ENCODE measurements at places on chromosomes 16 and 17. TPM values are rescaled to one million over a fixed set of nuclear protein-coding genes. Genes with fewer than 3 reads are reported as not detected.

DNA sequence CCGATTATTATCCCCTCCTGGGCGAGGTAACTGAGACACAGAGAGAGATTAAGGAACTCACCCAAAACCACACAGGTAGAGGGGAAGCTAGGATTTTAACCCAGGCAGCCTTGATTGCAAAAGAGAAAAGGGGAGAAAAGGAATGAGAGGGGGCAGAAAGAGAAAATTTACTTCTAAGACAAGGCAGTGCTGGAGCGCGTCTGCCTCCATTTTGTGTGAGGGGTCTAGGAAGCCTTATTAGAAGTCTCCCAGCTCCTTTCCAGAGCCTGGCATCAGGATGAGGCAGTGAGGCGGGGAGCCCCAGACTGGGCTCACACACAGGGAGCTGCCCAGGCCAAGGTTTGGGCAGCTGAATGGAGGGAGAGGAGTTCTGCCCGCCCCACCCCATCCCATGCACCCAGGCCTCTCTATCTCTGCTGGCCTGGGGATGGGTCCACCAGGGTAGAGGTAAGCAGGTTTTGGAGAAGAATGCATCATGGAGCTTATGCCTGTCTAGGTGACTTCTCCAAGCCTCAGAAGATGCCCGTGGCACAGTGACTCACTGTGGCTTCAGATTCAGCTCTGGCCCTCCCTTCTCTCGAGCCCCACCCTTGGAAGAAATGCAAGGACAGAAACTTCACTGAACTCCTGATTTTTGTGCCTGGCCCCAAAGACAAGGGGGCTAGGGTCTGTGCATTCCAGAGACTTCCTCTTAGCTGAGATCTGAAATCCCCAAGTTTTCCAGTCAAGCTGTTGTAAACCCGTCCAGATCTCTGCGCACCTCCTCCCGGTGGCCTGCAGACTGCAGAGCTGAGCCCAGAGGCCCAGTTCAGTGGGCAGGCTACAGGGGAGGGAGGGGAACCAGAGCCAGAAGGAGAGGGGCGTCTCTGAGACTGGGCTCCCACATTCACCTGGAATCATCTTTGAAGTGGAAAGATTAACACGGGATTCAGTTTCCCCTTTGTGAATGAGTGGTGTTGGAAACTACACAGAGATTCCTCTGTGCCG, 95.1 kb upstream of the CDH5 start:
- no peak for DNase-seq

DNA sequence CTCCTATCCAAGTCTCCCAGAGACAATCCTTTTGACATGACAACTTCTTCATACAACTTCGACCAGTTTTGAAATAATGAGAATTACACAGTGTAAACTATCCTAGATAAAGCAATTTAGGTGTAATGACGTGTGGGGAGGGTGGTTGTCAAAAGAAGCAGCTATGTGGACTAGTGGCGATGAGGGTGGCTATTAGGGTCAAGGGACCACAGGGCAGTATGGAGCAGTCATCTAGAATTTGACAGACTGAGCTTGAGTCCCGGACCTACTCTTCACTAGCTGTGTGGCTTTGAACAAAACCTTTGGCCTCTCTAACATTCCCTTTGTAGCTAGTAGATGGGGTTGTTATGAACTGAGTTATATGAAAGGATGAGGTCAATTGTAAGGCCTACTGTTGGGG, 247.1 kb downstream of the HAPSTR1 start:
- DNase-seq = no peak

DNA sequence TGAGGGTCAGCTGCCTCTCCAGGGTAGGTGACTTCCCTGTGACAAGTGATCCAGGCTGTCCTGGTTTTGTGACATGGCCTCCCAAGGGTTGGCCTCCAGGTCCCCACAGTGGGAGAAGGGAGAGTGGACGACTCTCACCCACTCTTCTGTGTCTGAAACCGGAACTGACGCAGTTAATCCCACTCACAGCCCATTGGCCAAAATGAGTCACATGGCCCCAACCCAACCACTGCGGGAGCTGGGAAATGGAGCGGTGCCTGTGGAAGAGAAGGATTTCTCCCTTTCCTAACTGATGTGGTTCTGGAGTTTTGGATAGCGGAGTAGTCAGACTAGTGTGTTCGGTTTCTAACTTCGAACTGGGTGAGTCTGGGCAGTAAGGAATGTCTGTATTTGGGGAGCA, 79.4 kb downstream of the ABCC6 start:
- DNase-seq = no peak

DNA sequence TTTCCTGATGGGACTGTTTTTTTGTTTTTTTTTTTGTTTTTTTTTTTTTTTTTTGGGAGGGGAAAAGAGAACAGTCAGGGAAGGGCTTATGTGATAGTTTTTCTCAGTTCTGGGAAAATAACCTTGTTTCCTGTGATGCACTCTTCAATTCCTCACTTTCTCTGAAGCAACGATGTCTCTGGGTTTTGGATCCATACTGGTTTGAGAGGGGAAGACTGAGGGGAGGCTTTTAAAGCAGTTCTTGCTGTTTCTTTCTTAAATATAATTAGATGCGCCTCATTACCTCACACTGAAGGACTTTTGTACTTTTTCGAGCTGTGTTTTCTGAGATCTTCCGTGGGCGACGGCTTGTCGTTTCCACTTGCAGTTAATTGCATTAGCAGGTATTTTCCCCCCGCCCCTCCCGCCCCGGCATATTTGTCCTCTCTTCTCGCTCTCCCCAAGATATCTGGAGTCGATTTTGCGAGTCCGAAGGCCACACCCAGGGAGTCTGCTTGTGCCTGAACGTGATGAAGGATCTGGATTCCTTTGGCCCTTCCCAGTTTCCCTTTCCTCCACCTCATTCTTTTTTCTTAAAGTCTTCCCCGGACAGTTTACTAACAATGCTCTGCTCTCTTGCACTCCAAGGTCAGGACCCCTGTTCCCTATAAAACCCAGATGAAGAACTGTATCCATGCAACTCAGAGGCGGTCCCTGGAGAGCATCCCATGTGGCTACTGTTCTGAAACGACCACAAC, 125.2 kb upstream of the ZFHX3 start:
- no peak for DNase-seq

- no peak for DNase-seq
These were observed 109.2 kb upstream of the FOXF1 start for GRCh38 chr16:86401126-86401525.

DNA sequence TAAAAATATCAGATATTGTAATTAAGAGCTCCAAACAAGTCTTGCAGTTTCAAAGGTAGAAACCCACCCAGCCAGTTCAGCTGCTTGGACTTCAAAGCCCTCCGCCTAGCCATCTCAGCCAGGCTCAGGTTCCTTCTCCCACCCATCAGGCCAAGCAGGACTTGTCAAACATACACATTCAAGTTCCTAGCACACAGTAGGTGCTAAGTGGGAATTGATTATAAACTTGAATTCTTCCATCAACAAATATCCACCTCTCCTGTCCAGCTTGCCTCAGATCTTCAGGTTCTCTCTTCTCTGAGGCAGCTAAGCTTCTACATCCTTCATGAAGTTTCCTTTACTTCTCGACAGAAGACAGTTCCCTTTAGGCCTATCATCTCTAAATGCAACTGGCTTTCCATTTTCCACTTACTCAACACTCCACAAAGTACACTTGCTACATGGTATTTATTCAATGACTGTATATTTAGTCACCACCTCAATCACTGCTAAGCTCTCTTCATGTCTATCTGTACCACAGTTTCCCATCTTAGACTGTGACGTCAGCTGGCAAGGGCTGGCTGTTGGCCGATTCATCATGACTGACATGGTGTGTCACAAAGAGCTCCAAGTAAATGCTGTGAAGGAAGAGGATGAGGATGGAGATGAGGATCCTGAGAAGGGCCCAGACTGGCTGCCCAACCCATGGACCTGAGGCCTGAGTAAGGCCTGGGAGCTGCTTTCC, 13.3 kb upstream of the COG7 start:
- no peak for DNase-seq

DNA sequence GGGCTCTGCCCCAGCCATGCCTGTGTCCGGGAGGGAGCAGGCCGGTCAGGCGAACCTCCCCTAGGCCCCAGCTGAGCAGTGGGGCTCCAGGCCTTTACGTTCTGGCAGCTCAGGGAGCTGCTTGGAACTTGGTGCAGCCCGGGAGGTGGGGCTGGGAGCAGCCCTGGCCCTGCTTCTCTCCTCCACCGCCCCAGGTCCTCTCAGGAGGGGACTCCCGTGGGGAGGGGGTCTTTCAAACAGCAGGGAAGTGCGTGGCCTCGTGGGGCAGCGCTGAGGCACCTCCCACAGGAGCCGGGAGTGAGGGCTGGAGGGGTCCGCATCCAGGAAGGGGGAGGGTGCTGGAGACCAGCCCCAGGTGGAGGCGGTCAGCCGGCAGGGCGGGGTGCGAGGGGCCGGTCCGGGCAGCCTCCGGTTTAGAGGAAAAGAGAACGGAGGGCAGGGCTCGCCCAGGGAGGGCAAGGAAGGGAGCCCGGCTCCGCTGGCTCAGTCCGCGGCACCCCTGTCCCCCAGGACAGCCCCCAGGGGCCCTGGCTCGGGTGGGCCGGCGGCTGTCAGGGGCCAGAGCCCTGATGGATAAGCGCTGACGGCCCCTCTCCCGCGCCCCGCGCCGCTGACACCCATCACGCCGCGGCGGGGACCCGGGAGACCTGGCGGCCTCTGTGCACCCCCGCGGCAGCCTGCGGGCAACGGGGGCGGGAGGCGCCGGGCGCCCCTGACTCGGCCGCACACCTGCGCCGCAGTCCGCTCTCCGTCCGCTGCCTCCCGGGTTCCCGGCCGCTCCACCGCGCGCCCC, 587 bp upstream of the PRR35 start:
- DNase-seq = no peak

GRCh38 chr17:19702217-19702641, 14.2 kb downstream of the SLC47A2 start:
- no peak for DNase-seq

- DNase-seq = peak; percentile 78
These were observed 508 bp downstream of the FLCN start for GRCh38 chr17:17236295-17237025.

GRCh38 chr17:73610331-73610911, 33.8 kb downstream of the SDK2 start:
- DNase-seq = no peak

DNA sequence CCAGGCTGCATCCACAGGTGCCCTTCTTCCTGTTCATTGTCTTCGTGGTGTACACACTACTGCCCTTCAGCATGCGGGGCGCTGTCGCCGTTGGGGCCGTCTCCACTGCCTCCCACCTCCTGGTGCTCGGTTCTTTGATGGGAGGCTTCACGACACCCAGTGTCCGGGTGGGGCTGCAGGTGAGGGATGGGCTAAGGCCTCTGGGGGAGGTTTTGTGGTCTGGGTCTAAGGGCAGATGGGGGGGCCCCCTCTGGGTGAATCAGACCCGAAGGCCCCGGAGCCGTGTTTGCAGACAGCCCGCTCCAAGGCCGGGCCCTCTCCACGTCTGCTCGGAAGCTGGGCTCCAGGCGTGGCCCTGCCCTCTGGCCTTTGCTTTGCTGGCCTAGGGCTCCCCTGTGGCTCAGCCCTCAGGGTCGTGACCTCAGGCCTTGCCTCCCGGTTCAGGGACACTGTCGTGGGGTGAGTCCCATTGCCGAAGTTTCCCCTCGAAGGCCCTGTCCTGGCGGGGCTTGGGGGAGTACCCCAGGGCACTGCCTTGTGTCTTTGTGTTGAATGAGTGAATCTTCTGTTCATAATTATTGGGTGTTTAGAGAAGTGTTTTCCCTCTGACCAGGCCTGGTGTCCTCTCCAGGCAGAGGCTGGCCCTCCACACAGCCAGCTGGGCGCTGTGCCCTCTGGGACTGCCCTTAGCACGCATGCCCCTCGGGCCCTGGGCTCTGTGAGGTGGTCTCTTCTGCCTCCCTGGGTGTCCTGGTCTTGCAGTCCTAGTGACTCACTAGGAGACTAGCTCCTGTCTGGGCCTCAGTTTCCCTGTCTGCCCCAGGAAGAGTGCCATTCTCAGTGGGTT, 25.6 kb downstream of the ADCY7 start:
- no peak for DNase-seq

GRCh38 chr17:39635614-39636176, 1.2 kb upstream of the STARD3 start:
- no peak for DNase-seq

DNA sequence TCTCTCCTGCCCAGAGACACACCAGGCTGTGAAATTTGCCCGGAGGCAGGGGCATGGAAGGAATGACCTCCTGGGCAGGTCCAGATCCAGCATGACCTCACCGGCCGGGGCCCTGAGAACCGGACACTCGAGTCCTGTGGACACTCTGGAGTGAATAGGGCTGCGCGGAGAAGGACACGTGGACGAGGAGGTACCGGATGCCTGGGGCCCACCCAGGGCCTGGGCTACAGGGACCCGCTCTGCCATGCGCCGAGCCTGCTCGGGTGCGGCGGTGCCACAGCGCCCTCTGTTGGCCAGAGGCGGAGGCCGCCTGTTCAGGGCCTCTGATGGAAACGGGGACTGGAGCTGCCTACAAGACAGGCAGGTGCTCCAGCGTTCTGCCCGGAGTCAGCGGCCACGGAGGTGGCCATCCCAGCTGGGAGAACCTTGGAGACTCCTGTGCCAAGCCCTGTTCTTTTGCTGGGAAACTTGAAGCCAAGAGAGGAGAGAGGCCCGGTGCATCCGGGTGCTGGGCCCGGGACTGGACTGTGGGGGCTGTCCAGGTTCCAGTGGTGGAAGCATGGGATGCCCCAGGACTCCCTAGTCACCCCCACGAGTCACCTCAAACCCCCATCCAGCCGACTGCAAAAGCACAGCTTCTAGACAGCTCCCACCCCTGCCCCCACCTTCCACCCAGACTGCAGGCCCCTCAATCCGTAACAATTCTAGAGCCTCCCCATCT, 19.3 kb upstream of the NXPH3 start:
- DNase-seq = no peak

DNA sequence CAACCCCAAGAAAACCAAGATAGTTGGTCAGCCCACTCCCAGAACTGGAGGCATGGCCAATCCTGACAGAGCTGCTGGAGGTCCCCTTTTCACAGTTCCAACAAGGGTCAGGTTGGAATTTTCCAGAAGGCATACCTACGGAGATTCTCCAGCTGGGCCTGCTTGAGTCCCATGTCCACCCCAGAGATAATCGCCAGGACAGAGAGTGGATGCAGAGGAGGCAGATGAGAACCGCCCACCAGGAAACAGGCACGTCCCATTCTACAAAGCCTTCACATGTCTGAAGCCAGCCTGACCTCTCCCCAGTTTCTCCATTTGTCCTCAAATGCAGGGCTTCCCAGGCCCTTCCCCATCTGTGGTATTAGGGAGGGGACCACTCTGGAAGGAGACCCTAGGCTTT, 47.4 kb upstream of the SMURF2 start:
- DNase-seq = no peak

- DNase-seq = peak; percentile 19
These were observed 35.9 kb downstream of the HSBP1 start for GRCh38 chr16:83843657-83844056.

Gene ADAMTS18
- total RNA-seq = not detected

Gene RBFOX1
- 69.8 TPM for total RNA-seq

Gene ZNF469
- 0.16 TPM for total RNA-seq

Gene ABCC11
- 0.13 TPM for total RNA-seq

Gene ASGR1
- not detected for total RNA-seq

Gene CDRT4
- total RNA-seq = 0.66 TPM

Gene MYH11
- total RNA-seq = 5.6 TPM

Gene LRRC36
- total RNA-seq = not detected

Gene OTOP3
- total RNA-seq = not detected

Gene AANAT
- not detected for total RNA-seq

Gene ZNF688
- total RNA-seq = 11.0 TPM

Gene ELMO3
- total RNA-seq = 0.09 TPM

Gene FBXW10
- total RNA-seq = 0.09 TPM

All from gastrocnemius medialis (tissue), 4 donors.